Transverse colon (tissue), 4 donors: ENCODE measurements at places on chromosomes 2 and 18. TPM values are rescaled to one million over a fixed set of nuclear protein-coding genes. Genes with fewer than 3 reads are reported as not detected.

Gene SH3RF3
- 8.8 TPM for total RNA-seq

DNA sequence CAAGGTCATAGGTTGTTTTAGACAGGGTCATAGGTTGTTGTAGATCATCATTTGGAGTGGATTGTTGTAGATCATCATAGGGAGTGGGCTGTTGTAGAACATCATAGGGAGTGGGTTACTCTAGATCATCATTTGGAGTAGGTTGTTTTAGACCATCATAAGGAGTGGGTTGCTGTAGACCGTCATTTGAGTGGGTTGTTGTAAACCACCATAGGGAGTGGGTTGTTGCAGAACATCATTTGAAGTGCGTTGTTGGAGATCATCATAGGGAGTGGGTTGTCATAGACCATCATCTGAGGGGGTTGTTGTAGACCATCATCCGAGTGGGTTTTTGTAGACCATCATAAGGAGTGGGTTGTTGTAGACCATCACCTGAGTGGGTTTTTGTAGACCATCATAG, 9.5 kb upstream of the TRPM8 start:
- no peak overlapping the region for H3K27ac ChIP-seq
- H3K27me3 ChIP-seq = peaks cover 8% of the 10 kb centered on the region
- no peak for DNase-seq
- no peaks in the 10 kb centered on the region for H3K36me3 ChIP-seq

DNA sequence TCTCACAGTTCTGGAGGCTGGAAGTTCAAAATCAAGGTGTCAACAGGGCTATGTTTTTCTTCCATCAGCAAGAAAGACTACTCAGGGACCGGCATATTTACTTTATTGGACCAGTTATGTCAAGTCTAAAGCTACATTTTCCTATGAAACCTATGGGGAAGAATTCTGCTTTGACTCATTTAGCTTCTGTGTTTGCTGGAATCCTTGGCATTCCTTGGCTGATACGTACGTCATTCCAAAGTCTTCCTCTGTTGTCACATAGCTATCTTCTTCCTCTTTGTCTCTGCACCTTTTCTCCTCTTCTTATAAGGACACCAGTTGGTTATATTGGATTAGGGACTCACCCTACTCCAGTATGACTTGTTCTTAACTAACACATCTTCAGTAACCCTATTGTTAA, 137.4 kb upstream of the FBXO11 start:
- no peak for DNase-seq
- no peaks in the 10 kb centered on the region for H3K27me3 ChIP-seq
- H3K4me3 ChIP-seq = no peak overlapping the region
- H3K36me3 ChIP-seq = no peaks in the 10 kb centered on the region

GRCh38 chr2:65671670-65672242, 239.4 kb upstream of the SPRED2 start:
- no peak for DNase-seq
- H3K4me3 ChIP-seq = no peak overlapping the region
- H3K27me3 ChIP-seq = no peaks in the 10 kb centered on the region
- no peaks in the 10 kb centered on the region for H3K4me1 ChIP-seq

DNA sequence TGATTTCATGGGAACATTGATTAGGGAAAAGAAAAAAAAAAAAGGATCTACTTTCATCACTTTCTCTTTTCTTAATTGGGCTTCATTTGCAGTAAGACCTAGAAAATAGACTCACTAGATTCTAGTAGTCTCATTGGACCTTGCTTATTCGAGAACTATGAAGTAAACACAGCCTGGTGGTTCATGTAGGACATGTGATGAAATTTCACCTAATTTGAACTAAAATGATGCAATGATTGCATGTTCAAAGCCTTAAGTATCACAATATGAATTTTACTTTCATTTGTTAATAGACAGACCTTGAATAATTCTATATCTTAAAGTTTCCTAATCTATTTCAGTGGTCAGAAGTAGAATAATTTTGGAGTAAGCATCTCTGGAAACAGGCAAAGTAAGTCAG, 688.9 kb upstream of the NRXN1 start:
- peaks cover 12% of the 10 kb centered on the region for H3K4me1 ChIP-seq
- H3K4me3 ChIP-seq = no peak overlapping the region
- no peak for DNase-seq
- H3K36me3 ChIP-seq = no peaks in the 10 kb centered on the region

Gene CDK5R2
- total RNA-seq = not detected

Gene HOXD9
- total RNA-seq = 3.0 TPM

DNA sequence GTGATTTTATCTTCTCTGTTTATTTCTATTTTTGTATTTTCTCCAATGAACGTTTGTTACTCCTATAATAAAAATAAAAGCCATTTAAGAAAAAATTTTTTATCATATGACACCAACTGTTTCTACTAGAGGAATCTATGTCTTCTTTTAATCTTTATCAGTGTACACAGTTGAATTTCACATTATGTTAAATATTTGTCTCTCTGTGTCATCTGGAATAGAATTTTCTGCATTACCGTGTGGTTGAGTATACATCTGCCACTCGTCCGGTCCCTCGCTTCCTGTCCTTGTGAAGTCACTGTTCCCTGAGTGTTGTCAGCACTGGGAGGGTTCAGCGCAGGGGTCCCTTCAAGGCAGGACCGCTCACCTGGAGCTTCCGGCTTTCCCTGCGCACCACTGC, 99.2 kb downstream of the LDLRAD4 start:
- no peak overlapping the region for H3K27ac ChIP-seq
- no peaks in the 10 kb centered on the region for H3K27me3 ChIP-seq
- H3K4me3 ChIP-seq = no peak overlapping the region
- DNase-seq = no peak
- no peaks in the 10 kb centered on the region for H3K4me1 ChIP-seq
- no peaks in the 10 kb centered on the region for H3K36me3 ChIP-seq
